ENCODE measurements at places on chromosomes 12 and 14.

GRCh38 chr12:49979016-49979586, 6.4 kb downstream of the AQP6 start:
- DNase-seq, result no peak

- DNase-seq, result peak; percentile 36
These were observed 4.1 kb downstream of the TEAD4 start for GRCh38 chr12:2963154-2963759.

- no peak for DNase-seq
These were observed 40.4 kb upstream of the ANO2 start for GRCh38 chr12:5985471-5985870.

DNA sequence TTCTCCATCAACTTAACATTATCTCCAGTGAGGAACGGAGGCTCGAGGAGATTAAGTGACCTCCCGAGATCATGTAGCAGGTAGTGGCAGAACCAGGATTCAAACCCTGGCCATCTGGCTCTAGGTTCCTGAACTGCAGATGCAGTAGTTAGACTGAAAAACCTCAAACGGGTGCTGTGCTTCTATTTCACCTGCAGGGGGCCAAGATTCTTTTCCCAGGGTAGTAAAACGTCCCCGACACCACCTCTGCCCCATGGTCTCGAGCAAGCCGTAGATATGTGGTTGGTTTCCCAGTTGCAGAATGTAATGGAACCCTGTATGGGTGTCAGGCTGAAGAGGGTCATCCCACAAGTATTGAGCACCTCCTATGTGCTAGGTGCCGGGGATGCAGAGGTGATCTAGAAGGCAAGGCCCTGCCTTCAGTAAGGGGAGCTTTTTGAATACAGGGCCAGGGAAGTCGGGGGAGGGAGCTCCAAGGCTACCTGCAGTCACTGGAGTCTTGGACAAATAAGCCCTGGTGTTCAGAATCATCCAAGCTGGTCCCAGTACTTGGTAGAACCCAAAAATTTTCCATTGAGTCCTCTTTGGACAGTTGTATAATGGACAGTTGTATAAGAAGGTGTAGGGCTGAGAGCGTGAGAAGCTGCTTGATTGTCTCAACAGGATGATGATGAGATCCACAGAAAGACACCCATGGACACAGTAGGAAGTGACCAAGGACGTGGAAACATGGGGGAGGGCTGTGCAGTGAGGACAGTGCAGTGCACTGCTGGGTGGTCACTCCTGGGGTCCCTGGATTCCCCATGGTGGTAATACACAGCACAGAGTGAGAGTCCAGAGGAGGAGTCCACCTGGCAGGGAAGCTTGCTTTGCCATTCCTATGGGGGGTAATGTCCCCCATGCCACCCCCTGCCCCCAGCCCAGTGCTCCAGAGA, 197.2 kb downstream of the CHST11 start:
- DNase-seq, result no peak

DNA sequence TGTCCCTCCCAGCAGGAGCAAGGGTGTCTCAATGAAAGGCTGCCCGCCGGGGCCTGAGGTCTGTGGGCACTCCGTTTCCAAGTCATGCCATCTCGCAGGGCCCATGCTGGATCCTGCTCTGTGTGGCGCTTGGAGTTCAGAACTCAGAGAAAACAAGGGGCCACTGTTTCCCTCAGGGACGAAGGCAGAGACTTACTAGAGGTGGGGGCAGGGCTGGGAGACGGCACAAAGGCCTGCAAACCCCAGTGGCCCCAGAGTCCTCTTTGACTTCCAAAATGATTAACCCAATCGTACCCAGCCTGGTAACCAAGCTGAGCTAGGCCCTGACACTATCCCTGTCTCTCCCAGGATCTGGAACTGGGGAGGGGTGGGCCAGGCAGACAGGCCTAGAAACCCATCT, 95.8 kb downstream of the ITPK1 start:
- DNase-seq, result no peak

GRCh38 chr14:22842211-22843122, 6.1 kb downstream of the MMP14 start:
- DNase-seq, result no peak

DNA sequence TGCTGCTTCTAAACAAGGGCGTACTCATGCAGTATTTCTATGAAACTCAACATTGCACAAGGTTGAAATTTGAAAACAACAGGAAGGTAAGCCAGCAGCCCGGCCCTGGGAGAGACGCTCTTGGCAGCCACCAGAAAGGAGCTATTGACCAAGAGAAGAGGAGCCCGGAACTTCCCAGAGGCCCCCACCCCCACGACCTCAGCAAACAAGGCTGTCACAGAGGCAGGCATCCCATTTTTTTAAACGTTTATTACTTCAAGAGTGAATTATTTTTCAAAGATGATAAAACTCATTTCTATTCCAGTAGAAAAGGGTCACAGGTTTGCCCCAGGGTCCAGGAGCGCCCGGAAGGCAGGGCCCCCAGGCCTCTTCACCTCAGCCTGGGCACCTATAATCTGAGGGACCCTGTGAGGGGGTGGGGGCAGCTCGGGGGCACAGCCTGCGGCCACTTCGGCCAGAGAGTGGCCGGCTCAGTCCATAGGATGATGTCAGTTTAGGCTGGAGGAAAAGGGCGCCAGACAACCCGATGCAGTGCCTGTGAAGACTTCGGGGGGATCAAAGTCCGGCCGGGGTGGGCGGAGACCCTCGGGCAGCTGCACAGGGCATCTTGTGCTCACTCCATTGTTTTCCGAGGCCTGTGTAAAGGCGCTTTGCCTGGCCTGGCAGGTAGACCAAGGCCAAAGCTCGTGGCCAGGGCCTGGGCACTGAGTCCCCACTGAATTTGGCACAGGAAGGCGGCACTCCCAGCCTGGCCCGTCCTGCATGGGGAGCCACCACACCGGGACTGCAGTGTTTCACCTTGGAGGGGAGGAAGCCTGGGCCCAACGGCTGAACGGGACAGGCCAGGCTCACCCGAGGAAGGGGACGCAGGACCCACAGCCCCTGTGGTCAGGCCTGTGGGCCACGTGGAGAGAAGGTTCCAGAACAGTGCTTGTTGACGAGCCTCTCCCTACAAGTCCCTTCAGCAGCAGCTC, 86.0 kb downstream of the SCARB1 start:
- DNase-seq, result no peak
